ENCODE measurements at places on chromosomes 5 and 9. TPM values are rescaled to one million over a fixed set of nuclear protein-coding genes. Genes with fewer than 3 reads are reported as not detected.

DNA sequence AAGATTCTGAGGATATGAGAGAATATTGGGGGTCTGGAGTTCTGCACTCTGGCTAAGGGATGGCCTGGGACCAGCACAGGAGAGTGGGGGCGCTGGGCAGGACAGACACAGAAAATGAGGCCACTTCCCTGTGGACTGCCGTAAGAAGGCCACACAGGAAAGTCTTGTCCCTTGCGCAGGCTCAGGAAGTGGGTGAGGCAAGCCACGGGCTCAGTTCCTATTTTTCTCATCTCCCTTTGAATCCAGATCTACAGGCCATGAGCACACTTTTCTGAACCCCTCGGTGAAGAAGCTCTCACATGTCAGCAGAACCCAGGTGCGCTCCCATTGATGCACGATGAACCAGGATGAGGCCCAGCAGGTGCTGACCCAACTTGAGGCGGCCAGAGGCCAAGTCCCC, 207.4 kb downstream of the AGTPBP1 start:
- H3K4me1 ChIP-seq: no peaks in the 10 kb centered on the region
- H3K4me3 ChIP-seq: no peak overlapping the region
- H3K27me3 ChIP-seq: no peaks in the 10 kb centered on the region
- DNase-seq: no peak
- H3K27ac ChIP-seq: no peak overlapping the region

GRCh38 chr9:4079906-4080305, 220.0 kb downstream of the GLIS3 start:
- peaks cover 2% of the 10 kb centered on the region for H3K36me3 ChIP-seq
- no peaks in the 10 kb centered on the region for H3K27me3 ChIP-seq
- no peak overlapping the region for H3K27ac ChIP-seq
- no peak for DNase-seq
- H3K4me3 ChIP-seq: no peak overlapping the region

Gene SH3TC2
- 9.3 TPM for total RNA-seq

DNA sequence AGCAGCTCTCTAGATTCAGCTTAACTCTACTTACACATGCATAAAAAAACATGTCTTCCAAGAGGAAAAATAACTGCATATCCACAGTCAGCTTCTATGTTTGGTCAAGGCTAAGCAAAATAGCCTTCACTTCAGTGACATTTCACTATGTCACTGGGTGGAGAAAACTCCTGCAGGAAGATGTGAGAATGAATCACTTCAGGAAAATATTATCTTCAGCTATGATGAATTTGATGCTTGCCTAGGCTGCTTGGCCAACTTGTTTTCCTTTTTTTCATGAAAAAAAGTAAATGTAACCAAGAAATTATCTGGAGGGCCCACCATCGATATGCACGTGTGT, 143.0 kb upstream of the ZNF608 start:
- H3K4me1 ChIP-seq: peaks cover 47% of the 10 kb centered on the region
- H3K27ac ChIP-seq: no peak overlapping the region
- no peak for DNase-seq

DNA sequence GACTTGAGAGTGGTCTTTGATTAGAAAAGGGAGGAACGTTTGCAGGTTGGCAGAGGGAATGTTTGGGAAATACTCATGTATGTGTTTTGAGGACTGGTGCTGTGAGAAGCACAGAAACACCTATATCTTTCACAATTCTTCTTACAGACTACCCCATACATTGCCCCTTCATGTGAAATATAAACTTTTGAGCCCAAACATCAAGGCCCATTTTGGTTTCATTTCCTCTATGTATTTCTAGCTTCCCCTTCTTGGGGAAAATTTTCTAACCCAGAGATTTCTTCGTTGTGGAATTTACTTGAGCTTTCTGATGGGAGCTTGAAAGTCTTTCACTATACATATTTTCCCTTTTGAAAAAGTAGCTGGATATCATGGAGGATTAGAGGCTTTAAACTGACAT, 67.6 kb downstream of the FYB1 start:
- H3K27ac ChIP-seq: no peak overlapping the region
- peaks cover 5% of the 10 kb centered on the region for H3K4me1 ChIP-seq
- DNase-seq: no peak
- H3K4me3 ChIP-seq: no peak overlapping the region
- H3K27me3 ChIP-seq: no peaks in the 10 kb centered on the region

Gene PTGS1
- total RNA-seq: 0.16 TPM

Gene DNM1
- 84.0 TPM for total RNA-seq

Gene ESM1
- total RNA-seq: not detected

DNA sequence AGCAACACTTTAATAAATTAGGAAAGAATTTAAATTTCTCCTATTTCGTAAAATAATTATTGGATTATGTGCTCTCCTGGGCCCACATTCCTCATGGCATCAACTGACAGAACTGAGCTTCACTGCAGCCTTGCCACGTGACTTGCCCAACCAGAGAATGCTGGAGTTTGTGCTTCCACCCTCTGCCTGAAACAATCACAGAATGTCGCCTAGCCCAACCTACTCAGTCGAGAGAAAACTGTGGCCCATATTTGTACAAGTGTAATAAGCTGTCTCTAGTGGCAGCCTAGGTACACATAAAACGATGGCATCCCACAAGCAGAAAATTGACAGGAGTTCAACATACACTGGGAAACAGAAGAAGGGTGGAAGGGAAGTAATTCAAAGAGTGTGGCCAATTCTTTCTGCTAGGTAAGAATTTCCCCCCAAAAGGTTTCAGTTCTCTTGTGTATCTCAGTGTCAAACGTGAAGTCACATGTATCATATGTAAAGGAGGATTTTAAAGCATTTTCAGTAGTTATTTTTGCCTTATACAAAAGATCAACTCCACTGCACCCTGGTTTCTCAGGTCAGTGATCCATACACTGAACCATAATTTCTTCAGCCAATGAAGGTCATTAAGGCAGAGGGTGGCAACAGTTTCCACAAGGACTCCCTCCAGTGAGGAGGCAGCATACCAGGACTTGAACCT, 41.7 kb downstream of the ZNF608 start:
- peak overlapping the region; percentile 21 for H3K4me3 ChIP-seq
- H3K4me1 ChIP-seq: peaks cover 96% of the 10 kb centered on the region
- peaks cover 13% of the 10 kb centered on the region for H3K36me3 ChIP-seq

DNA sequence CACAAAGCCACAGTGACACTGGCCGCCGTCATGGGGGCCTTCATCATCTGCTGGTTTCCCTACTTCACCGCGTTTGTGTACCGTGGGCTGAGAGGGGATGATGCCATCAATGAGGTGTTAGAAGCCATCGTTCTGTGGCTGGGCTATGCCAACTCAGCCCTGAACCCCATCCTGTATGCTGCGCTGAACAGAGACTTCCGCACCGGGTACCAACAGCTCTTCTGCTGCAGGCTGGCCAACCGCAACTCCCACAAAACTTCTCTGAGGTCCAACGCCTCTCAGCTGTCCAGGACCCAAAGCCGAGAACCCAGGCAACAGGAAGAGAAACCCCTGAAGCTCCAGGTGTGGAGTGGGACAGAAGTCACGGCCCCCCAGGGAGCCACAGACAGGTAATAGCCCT, 26.1 kb downstream of the HRH2 start:
- H3K4me1 ChIP-seq: no peaks in the 10 kb centered on the region
- peaks cover 12% of the 10 kb centered on the region for H3K27me3 ChIP-seq
- H3K27ac ChIP-seq: no peak overlapping the region
- H3K4me3 ChIP-seq: no peak overlapping the region
- DNase-seq: no peak

DNA sequence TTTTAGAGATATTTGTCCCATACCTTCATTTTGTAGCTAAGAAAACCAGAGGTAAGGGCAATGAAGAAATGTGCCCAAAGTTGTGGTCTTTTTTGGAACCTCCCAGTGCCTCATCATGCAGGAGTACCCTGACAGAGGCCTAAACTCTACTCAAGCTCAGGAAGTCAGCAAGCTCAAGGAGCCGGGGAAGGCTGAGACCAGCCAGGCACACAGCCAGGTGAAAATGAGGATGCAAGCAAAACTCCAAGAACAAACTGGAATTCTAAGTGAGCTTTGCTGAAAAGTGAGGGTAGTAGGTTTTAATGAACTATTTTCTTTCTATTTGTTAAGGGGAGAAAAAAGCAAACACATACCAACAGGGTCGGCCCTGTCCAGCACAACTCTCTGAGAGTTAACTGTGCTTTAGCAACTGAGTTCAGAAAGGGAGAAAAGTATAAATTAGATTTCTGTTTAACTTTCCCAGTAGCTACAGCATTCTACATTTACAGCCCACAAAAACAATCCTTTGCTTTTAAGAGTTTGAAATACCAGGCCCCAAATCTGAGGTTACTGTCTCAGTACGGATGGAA, 146.4 kb downstream of the GNAQ start:
- peak overlapping the region; percentile 9 for H3K27ac ChIP-seq
- H3K4me3 ChIP-seq: no peak overlapping the region
- no peaks in the 10 kb centered on the region for H3K27me3 ChIP-seq
- no peak for DNase-seq

DNA sequence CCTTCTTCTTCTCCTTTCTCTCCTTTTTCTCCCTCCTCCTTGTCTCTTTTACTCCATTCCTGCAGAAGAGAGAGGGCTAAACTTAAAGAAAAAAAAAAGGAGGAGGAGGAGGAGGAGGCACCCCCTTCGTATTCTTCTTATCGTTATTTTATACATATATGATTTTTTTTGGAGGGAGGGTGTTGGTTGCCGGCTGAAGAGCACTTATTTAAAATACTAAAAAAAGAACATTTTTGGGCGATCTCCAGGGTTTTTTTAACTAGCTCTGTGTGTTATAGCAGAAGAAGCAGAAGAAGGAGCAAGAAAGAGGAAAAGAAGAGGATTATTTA, 381 bp downstream of the NR2F1 start:
- no peak overlapping the region for H3K4me3 ChIP-seq
- H3K4me1 ChIP-seq: peaks cover 14% of the 10 kb centered on the region
- no peak overlapping the region for H3K27ac ChIP-seq
- H3K27me3 ChIP-seq: peaks cover 24% of the 10 kb centered on the region
- DNase-seq: no peak

DNA sequence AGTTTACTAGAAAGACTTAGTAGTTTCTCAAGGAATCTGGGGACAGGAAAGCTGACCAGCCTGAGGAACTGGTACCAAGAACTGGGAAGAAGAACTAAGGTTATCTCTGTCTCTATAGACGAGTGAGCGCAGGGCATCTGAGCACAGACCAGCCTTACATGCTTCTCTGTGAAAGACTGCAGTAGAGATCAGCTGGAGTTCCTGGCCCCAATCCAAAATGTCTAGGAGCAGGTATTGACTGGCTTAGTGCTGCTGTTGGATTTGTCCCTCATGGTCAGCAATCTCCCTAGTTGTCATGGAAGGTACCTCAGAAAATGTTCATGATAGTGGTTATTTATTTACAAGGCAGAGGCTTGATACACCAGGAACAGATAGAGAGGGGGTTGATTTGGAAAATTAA, 13.3 kb downstream of the NUP214 start:
- H3K4me1 ChIP-seq: no peaks in the 10 kb centered on the region
- no peaks in the 10 kb centered on the region for H3K27me3 ChIP-seq
- H3K27ac ChIP-seq: no peak overlapping the region
- no peak overlapping the region for H3K4me3 ChIP-seq

Gene CDH9
- 0.14 TPM for total RNA-seq

- peak overlapping the region; percentile 99 for H3K4me3 ChIP-seq
- DNase-seq: no peak
- H3K4me1 ChIP-seq: peaks cover 44% of the 10 kb centered on the region
- H3K27me3 ChIP-seq: peaks cover 4% of the 10 kb centered on the region
- H3K36me3 ChIP-seq: peaks cover 3% of the 10 kb centered on the region
- peak overlapping the region; percentile 97 for H3K27ac ChIP-seq
These were observed 580 bp upstream of the DUSP1 start for GRCh38 chr5:172771439-172772111.

Gene S1PR3
- 7.5 TPM for total RNA-seq

Gene LPAR1
- total RNA-seq: 11.3 TPM

- H3K36me3 ChIP-seq: no peaks in the 10 kb centered on the region
- no peak overlapping the region for H3K27ac ChIP-seq
- H3K27me3 ChIP-seq: no peaks in the 10 kb centered on the region
- H3K4me3 ChIP-seq: no peak overlapping the region
- no peak for DNase-seq
- no peaks in the 10 kb centered on the region for H3K4me1 ChIP-seq
These were observed 742 bp downstream of the BHMT2 start for GRCh38 chr5:79070350-79070667.

- H3K4me1 ChIP-seq: no peaks in the 10 kb centered on the region
- no peak overlapping the region for H3K4me3 ChIP-seq
- no peaks in the 10 kb centered on the region for H3K36me3 ChIP-seq
- no peak for DNase-seq
These were observed 70.1 kb downstream of the DTWD2 start for GRCh38 chr5:118918232-118918631.

DNA sequence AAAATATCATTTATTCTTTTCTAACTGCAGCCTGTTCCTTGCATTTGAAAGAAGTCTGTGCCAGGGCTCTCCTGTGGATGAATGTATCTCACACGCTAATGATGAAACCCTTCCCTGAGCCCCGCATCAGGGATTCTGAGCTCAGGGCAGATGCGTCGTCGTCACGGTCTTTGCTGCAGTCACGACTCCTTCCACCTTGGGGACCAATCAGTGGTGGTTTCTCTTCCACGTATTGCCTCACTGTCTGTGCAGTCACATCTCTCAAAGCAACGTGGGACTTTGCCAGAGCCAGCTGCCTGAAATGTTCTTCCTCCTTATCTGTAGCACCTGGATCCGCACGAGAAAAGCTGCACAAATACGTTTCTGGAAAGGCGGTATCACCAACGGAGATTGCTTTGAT, 13.9 kb upstream of the UBE2QL1 start:
- peaks cover 70% of the 10 kb centered on the region for H3K27me3 ChIP-seq
- no peaks in the 10 kb centered on the region for H3K4me1 ChIP-seq
- no peak for DNase-seq
- H3K4me3 ChIP-seq: no peak overlapping the region
- H3K36me3 ChIP-seq: no peaks in the 10 kb centered on the region
- H3K27ac ChIP-seq: no peak overlapping the region

DNA sequence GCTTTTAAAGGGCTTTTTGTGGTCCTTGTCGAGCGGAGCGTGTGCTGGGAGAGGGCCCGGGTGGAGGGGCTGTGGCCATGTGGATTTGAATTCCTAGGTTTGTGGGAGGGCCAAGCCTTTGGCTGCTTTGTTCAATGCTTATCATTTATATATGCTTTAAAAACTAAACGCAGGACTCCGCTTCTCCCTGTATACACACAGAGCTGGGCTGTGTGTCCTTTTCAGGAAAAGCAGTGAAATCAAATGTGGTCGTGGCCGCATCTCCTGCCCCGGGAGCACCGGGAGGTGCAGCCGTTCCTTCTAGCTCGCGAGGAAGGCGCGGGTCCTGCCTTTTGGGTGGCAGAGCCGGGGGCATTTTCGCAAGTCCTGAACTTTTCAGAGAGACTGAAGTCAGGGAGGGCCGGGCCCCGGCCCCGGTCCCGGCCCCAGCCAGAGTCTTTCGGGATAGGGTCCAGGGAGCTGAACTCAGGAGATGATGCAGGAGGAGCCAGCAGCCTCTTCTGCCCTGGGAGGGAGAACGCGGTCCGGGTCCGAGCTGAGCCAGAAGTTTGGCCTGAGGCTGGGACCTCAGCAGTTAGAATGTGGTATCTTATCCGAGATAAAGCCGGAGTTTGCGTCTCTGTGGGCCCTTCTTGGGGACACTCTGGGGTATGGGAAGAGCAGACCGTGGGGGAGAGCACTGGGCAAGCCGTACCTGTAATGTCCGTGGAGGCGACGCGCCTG, 158.8 kb downstream of the C9orf152 start:
- peak overlapping the region; percentile 97 for H3K4me3 ChIP-seq
- H3K4me1 ChIP-seq: peaks cover 60% of the 10 kb centered on the region
- DNase-seq: peak; percentile 21
- peak overlapping the region; percentile 94 for H3K27ac ChIP-seq
- no peaks in the 10 kb centered on the region for H3K27me3 ChIP-seq
- H3K36me3 ChIP-seq: peaks cover 5% of the 10 kb centered on the region

Measured in neural crest cell (in vitro differentiated cells).